ENCODE measurements at places on chromosomes 5 and 9. TPM values are rescaled to one million over a fixed set of nuclear protein-coding genes. Genes with fewer than 3 reads are reported as not detected.

DNA sequence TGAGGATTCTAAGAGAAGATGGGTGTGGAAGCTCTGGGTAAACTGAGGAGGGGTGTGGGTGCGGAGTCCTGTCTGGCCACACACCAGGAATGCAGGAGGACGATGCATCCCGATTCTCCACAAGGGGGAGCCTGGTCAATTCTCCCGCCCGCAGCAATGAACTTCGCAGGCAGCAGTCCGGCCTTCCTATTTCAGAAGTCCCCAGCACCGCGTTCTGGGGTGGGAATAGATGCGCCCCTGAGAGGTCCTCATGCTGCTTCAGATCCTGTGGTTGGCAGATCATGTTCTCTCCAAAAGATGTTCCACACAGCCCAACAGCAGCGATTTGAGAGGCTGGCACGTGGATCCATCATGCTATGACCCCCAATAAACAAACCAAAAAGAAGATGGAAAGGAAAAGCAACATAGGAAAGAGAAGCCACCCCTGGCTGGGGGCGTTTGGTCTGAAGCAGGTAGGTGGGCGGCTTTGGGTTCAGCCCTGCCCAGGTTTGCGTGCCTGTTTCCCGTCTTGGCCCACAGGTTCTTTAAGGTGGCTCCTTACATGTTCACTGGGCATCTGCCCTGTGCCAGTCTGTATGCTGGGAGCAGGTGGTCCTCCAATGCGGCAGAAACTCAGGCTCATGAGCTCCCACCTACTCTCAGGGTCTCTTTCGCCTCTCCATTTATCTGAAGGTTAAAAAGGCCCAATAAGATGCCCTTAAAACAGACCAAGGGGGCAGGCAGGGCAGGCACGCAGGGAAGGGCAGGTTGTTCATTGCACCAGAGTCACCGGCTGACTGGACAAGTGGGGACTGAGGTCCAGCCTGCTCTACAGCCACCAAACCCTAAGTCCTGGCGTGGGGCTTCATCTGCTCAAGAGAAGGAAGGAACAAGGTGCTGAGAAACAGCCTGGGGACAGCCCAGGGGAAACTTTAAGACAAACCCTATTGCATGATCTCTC lies 171.6 kb downstream of the PAX5 start:
- no peak overlapping the region for H3K4me3 ChIP-seq
- no peak for DNase-seq
- H3K4me1 ChIP-seq, result no peaks in the 10 kb centered on the region
- no peaks in the 10 kb centered on the region for H3K27me3 ChIP-seq
- H3K27ac ChIP-seq, result no peak overlapping the region

- H3K36me3 ChIP-seq, result no peaks in the 10 kb centered on the region
- H3K4me1 ChIP-seq, result peaks cover 4% of the 10 kb centered on the region
- H3K4me3 ChIP-seq, result peak overlapping the region; percentile 55
- H3K27ac ChIP-seq, result no peak overlapping the region
Measured at GRCh38 chr5:115180165-115180709, 10.5 kb upstream of the TRIM36 start.

DNA sequence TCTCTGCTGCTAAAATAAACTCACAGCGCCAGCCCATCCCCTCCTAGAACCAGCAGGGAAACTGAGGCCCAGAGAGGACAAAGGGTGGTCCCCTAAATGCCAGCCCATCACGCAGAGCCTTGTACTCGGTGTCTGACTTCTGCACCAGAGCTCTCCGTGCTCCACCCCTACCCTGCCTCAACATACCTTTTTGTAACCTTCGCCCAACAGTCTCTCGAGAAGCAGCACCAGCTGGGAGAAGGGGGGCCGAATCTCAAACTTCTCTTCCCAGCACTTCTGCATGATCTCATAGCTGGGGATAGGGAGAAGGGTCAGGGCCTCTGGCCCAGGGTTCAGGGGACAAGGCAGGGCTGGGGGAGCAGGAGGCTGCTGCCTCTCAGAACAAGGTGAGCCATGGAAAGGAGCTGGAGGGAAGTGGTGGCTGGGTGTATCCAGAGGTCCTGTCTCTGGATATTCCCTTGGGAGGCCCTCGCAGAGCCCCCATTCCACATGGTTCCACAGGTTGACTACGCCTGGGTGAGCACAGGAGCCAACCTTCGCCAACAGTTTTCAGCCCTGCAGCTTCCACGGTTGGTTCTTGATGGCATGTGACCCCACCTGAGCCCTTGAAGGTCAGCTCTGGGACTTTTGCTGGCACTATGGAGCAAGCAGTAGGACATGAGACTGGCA lies 32.3 kb upstream of the CSF1R start:
- DNase-seq, result no peak
- H3K36me3 ChIP-seq, result no peaks in the 10 kb centered on the region
- H3K4me1 ChIP-seq, result no peaks in the 10 kb centered on the region

GRCh38 chr9:107008011-107008410 lies 145.0 kb downstream of the ZNF462 start:
- no peak overlapping the region for H3K27ac ChIP-seq
- no peak overlapping the region for H3K4me3 ChIP-seq
- H3K4me1 ChIP-seq, result no peaks in the 10 kb centered on the region

GRCh38 chr9:126207256-126207655 lies 119.4 kb upstream of the MVB12B start:
- no peak for DNase-seq
- no peaks in the 10 kb centered on the region for H3K4me1 ChIP-seq
- H3K27ac ChIP-seq, result no peak overlapping the region
- no peaks in the 10 kb centered on the region for H3K36me3 ChIP-seq

- no peak for DNase-seq
- no peak overlapping the region for H3K27ac ChIP-seq
- no peaks in the 10 kb centered on the region for H3K36me3 ChIP-seq
Measured at GRCh38 chr5:86786955-86787354, 169.2 kb downstream of the COX7C start.

DNA sequence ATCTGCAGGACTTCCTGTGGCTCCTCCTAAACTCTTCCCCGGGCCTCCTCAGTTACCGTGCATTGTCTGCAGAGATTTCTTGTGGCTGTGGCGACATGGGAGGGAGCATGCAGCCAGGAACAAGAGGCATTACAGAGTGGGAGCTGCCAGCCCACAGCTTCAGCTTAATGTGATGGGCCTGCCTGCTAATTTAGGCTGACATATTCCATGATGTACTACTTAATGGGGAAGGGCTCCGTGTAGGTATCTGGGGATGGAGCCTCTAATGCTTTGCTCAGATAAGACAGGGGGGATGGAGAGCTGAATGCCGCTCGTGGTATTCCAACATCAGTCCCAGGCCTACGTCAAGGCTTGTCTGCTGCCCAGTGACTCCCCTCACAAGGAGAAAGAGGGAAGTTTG lies 137.6 kb upstream of the GPR151 start:
- H3K36me3 ChIP-seq, result no peaks in the 10 kb centered on the region
- DNase-seq, result no peak
- no peaks in the 10 kb centered on the region for H3K27me3 ChIP-seq
- no peaks in the 10 kb centered on the region for H3K4me1 ChIP-seq

DNA sequence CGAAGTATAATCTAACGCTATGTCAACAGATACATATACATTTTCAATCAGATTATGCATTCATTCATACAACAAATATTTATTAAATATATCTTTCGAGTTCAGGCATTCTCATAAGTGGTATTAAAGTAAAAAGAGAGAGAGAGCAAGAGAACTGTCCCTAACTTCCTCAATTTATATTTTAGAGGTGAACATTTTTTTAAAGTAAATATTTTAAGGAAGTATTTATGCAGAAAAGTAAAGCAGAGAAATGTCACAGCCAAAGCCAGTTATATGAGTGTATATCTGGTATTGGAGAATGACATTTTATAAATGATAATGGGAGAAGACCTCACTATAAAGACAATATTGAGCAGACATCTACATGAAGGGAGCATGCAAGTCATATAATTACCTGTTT lies 667.3 kb upstream of the CDH9 start:
- no peaks in the 10 kb centered on the region for H3K4me1 ChIP-seq
- no peak for DNase-seq
- H3K27ac ChIP-seq, result no peak overlapping the region
- H3K27me3 ChIP-seq, result no peaks in the 10 kb centered on the region
- no peak overlapping the region for H3K4me3 ChIP-seq

GRCh38 chr5:10695055-10695649 lies 65.9 kb downstream of the DAP start:
- H3K4me3 ChIP-seq, result no peak overlapping the region
- H3K4me1 ChIP-seq, result no peaks in the 10 kb centered on the region
- H3K36me3 ChIP-seq, result no peaks in the 10 kb centered on the region
- peak; percentile 23 for DNase-seq
- H3K27ac ChIP-seq, result no peak overlapping the region

Gene C9orf40
- 2.2 TPM for total RNA-seq

Gene ANKRD55
- not detected for total RNA-seq
